ENCODE measurements at places on chromosomes 12 and 14. TPM values are rescaled to one million over a fixed set of nuclear protein-coding genes. Genes with fewer than 3 reads are reported as not detected.

Gene STAB2
- not detected for total RNA-seq

DNA sequence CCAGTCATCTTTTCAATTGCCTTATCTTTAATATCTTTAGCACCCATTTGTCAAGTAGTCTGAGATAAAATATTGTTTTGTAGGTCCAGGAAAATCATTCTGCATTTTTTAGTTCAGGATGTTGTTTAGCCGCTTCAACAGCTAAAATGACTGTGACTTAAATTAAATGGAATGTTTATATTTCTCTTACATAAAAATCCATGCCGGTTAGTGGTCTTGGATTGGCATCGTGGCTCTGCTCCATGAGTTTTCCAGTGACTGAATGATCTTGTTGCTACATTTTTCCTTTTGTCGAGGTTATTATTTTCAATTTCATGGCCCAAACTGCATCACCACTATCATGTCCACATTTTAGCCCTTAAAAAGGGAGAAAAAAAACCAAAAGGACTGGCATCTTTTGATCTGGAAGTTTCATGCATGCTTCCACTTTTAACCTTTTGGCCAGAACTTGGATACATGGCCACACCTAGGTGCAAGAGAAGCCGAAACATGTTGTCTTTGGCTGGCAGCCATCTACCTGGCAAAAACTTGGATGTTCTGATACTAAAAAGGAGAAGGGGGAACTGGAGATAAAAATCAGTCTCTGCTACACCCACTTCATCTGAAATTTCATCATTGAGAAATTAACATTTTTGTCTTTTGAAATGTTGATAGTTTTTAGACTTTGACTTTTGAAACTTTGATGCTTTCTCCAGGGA is 142.4 kb downstream of the OTOGL start:
- H3K27ac ChIP-seq = peak overlapping the region; percentile 1
- no peaks in the 10 kb centered on the region for H3K36me3 ChIP-seq
- H3K27me3 ChIP-seq = no peaks in the 10 kb centered on the region
- peaks cover 11% of the 10 kb centered on the region for H3K4me1 ChIP-seq
- peak; percentile 84 for DNase-seq

GRCh38 chr14:63573581-63573980 is 30.4 kb upstream of the PPP2R5E start:
- no peaks in the 10 kb centered on the region for H3K27me3 ChIP-seq
- no peaks in the 10 kb centered on the region for H3K4me1 ChIP-seq
- H3K36me3 ChIP-seq = no peaks in the 10 kb centered on the region
- no peak overlapping the region for H3K27ac ChIP-seq
- peak; percentile 33 for DNase-seq
- no peak overlapping the region for H3K4me3 ChIP-seq

Gene AQP2
- total RNA-seq = not detected

Data from astrocyte (in vitro differentiated cells and primary cell).